ENCODE measurements at places on chromosomes 1 and 21.

DNA sequence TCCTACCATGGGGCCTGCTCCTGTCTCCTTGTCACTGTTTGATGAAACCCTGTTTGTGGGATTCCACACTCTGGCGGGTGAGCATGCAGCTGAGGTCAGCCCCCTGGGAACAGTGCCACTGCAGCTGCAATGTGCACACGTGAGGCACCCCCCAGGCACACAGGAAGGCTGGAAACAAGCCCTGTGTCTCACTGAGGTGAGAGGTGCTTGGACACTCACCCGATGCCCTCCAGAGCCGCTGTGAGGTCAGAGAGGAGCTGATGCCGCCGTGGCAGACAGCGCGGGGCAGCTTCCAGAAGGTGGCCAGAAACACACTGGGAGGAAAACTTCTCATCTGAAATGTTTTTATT, 49.7 kb downstream of the SLX9 start:
- no peak for DNase-seq

DNA sequence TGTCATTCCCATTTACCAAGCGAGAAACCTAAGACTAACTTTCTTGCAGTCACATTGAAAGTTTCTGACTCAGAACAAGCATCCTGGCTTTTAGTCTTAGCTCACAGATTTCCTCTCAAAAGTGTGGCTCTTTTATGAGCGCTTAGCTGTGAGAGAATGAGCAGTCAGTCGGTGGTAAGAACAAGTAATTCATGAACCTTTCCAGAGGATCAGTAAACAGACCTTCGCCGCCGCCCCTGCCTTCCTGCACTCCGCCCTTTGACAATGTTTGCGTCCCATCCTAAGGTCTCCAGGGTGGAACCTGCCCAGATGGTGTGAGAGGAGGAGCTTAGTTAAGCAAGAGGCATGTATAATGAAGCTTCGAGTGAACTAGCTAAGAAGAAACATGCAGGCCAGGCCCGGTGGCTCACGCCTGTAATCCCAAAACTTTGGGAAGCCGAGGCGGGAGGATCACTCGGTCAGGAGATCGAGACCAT, 142.4 kb downstream of the GLUL start:
- DNase-seq = no peak

- no peak for DNase-seq
Observed at GRCh38 chr21:41801321-41802197, 34.7 kb upstream of the RIPK4 start.

- no peak for DNase-seq
Observed at GRCh38 chr1:244836584-244836983, 1.1 kb downstream of the COX20 start.

- no peak for DNase-seq
Observed at GRCh38 chr1:222583079-222583478, 6.7 kb downstream of the TAF1A start.

DNA sequence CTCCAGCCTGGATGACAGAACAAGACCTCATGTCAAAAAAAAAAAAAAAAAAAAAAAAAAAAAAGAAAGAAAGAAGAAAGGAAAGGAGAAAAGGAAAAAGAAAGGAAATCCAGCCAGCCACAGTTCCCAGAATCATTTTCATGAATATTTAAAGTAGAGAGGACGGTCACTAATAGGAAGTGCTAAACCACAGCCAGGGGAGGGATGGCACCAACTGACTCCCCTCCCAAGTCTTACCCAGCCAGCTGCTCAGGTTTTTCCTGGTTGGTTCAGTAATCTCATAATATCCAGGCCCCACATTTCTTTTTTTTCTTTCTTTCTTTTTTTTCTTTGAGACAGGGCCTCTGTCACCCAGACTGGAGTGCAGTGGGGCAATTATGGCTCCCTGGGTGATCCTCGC, 63.9 kb upstream of the AK4 start:
- no peak for DNase-seq

DNA sequence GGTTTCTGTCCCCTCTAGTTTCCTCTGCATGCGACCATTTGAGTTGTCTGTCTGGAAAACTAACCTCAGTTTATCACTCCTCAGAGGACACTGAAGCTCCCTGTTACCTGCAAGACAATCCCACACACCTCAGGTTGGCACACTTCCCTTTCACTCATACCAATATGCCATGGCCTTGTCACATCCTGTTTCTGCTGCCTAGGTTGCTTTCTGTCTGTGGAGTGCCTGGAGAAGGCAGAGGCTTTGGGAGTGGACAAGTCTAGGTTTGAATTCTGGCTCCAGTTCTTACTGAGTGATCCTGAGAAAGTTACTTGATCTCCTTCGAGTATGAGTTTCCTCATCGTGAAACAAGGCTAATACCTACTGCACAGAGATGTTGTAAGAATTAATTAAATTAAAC, 171.5 kb upstream of the CACYBP start:
- DNase-seq = no peak

- peak; percentile 84 for DNase-seq
Observed at GRCh38 chr1:54287176-54287650, 87.2 kb downstream of the MRPL37 start.

GRCh38 chr1:85240174-85240601, 19.3 kb downstream of the C1orf52 start:
- no peak for DNase-seq

- no peak for DNase-seq
Observed at GRCh38 chr1:20099533-20099932, 19.8 kb downstream of the PLA2G2D start.

DNA sequence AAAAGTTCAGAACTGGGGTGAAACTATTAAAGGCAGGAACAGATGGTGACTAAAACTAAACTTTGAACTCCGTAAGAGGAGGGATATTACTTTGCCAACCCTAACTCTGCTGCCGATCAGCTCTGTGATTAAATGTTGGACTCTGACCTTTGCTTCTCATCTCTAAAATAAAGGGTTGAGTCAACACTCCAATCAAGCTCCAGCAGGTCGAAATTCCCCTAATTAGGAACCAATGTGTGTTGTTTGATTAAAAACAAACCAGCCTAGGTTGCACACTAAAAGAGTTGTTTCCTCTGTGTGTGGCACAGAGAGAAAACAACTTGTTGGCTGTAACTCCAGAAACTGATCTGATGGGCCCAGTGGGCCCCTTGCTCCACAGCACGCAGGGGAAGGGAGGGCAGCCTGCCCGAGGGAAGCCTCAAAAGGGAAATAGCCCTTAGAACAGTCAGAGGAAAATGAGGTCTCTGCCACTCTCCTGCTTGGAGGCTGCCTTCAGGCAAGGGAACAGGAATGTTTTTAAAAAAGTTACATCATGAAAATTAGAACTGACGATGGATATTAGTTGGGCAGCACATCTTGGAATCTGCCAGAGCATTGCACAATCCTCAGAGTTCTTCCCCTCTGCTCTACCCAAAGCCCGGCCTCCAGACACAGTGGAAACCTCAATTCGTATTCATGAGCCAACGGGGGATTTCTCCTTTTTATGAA, 69.3 kb downstream of the KCTD3 start:
- DNase-seq = peak; percentile 20

- no peak for DNase-seq
Observed at GRCh38 chr21:33169359-33169758, 60.4 kb upstream of the IFNAR2 start.

DNA sequence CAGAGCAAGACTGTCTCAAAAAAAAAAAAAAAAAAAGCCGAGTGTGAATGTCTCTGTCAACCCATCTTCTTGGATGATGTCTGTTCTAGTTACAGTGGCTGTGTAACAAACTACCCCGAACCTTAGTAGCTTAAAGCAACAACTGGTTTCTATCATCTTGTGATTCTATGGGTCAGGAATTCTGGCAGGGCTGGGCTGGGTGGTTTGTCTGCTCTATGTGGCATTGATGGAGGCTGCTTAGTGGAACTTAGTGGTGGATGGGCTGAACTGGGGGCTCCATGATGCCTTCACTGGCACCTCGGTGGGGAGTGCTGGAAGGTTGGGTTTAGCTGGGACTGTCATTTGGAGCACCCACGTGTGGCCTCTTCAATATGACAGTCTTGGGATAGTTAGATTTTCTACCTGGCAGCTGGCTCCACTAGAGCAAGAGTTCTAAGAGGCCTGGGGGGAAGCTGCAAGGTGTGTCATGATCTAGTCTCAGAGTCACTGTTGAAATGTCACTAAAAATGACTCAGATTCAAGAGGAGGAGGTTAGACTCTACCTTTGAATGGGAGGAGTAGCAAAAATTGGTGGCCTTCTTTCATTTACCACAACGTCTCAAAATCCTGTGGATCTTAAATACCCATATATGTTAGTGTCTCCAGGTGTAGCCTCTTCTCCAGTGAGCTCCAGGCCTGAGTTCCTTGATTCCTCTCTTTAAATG, 18.6 kb downstream of the ACOT11 start:
- no peak for DNase-seq

- DNase-seq = no peak
Observed at GRCh38 chr1:204495078-204495753, 611 bp upstream of the PIK3C2B start.

DNA sequence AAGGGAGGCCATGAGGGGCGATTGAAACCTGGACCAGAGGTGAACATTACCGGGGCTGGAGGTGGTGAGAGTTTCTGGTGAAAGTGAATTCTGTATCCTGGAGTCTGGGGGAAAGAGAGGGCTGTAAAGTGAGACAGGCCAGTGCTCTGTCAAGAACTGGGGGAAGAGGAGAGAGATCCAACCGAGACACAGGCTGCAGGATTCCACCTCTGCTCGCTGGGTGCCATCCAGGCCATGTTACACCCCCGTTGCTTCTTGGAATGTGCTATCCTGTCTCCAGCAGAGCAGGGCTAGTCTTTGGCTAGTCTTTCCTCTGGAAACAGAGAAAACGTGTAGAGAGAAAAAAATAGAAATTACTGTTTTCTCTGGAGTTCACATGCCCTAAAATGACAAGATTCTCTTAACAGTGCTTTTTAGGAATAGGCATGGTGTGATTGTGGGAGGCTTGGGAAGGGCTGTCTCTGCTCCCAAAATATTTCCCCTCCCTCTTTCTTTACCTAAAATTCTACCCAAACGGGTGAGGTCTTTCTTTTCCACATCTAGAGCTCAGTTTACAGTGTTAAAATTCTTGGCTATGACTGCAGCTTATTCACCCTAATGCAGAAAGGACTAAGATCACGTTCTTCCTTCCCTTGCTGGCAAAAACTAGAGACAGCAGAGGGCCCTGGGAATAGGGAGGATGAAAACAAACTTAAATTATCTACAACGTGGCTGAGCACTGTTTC, 16.5 kb upstream of the OVAAL start:
- no peak for DNase-seq

DNA sequence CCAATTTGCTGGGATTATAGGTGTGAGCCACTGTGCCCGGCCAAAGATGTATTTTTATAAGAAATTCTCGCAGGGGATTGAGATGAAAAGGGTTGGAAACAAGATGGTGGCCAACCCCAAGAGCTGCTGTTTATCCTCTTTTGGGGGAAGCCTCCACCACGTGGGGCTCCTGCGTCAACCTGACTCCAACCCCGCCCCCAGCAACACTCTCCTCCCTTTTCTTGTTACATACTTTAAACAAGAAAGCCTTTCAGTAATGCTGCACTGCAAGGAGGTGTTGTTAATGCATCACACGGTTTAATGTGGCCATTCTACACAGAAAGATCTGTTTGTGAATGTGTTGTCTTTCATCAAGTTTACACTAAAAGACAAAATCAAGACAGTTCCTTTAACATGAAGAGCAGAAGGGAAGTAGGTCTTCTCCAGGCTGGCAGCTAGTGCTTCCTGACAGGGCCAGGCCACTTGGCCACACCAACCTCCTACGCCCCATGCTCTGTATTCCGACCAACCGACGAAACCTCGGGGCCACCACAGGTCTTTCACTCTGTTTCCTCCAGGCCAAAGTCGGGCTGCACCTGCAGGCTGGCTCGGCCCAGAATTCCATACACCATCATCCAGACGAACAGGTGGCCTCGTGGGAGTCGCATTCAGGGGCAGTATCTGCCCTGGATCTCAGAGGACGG, 25.9 kb downstream of the C2CD2 start:
- no peak for DNase-seq

- DNase-seq = no peak
Observed at GRCh38 chr1:248923352-248924338, 17.6 kb downstream of the PGBD2 start.

- no peak for DNase-seq
Observed at GRCh38 chr1:165419839-165420238, 25.1 kb downstream of the RXRG start.

DNA sequence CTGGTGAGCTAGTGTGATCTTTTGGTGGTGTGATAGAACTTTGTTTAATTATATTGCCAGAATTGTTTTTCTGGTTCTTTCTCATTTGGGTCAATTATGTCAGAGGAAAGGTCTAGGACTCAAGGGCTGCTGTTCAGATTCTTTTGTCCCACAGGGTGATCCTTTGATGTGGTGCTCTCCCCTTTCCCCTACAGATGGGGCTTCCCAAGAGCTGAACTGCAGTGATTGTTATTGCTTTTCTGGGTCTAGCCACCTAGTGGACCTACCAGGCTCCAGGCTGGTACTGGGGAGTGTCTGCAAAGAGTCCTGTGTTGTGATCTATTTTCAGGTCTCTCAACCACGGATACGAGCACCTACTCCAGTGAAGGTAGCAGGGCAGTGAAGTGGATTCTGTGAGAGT, 25.9 kb upstream of the CD84 start:
- no peak for DNase-seq

DNA sequence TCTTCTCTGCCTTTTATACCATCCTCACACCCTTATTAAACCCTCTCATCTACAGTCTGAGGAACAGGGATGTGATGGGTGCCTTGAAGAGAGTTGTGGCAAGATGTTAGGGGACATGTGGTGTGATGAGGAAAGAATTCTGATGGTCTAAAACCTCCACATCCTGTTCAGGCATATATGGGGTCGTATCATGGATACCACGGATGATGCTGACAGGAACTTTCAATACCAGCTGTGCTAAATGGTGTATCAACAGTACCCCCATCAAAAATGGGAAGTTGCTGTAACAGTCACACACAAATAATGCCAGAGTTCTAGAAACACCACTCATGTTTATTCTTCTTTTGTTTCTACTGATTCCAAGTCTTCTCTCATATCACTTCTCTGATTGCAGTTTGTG, 12.9 kb downstream of the OR2T6 start:
- DNase-seq = no peak

GRCh38 chr1:167465018-167465417, 53.3 kb downstream of the CD247 start:
- no peak for DNase-seq

- no peak for DNase-seq
Observed at GRCh38 chr1:82226186-82226505, 425.4 kb downstream of the ADGRL2 start.

- no peak for DNase-seq
Observed at GRCh38 chr1:2523891-2524609, 2.3 kb downstream of the PANK4 start.

DNA sequence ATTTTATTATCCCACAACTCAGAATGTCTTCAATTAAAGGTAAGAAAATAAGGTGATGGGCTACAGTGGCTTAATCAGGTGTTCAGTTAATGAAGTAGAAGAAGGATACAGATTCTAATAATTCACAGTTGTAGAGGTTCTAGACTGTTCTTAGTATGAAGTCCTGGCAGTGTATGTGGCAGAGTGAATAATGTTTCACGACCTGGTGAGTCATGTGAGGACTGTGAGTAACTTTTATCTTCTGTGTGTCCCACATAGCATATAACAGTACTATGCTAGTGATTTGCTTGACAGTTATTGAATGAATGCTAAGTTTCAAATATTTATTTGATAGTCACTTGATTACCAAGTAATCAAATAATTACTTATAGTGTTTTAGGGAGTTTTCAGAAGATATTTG, 20.0 kb downstream of the SLC16A4 start:
- no peak for DNase-seq

GRCh38 chr1:65170511-65171142, 22.6 kb downstream of the AK4 start:
- DNase-seq = no peak

- peak; percentile 75 for DNase-seq
Observed at GRCh38 chr1:77540501-77541161, 141.8 kb downstream of the ZZZ3 start.

GRCh38 chr1:247118946-247119446, 14.8 kb upstream of the ZNF669 start:
- DNase-seq = no peak

Measured in fibroblast of skin of left biceps (primary cell).